ENCODE measurements at places on chromosomes 7 and 10.

DNA sequence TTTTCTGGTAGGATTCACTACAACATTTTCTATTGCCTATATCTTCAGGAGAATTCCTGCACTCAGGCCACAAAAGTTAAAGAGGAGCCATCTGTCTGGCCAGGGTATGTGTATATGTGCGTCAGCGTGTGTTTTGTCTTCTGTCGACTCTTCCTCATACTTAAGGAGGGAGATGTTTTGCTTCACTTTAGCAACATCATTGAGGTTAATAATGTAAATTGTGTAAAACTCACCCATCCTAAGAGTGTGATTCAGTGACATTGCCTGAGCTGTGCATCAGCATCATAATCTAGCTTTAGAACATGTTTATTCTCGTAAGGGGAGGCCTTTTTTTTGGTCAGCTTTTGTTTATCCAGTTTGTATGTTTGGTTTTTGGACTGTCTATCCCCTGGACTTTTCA, 23.7 kb downstream of the FBH1 start:
- no peak for DNase-seq

- no peak for DNase-seq
Measured at GRCh38 chr10:18664841-18665478, 5.7 kb downstream of the ARL5B start.

DNA sequence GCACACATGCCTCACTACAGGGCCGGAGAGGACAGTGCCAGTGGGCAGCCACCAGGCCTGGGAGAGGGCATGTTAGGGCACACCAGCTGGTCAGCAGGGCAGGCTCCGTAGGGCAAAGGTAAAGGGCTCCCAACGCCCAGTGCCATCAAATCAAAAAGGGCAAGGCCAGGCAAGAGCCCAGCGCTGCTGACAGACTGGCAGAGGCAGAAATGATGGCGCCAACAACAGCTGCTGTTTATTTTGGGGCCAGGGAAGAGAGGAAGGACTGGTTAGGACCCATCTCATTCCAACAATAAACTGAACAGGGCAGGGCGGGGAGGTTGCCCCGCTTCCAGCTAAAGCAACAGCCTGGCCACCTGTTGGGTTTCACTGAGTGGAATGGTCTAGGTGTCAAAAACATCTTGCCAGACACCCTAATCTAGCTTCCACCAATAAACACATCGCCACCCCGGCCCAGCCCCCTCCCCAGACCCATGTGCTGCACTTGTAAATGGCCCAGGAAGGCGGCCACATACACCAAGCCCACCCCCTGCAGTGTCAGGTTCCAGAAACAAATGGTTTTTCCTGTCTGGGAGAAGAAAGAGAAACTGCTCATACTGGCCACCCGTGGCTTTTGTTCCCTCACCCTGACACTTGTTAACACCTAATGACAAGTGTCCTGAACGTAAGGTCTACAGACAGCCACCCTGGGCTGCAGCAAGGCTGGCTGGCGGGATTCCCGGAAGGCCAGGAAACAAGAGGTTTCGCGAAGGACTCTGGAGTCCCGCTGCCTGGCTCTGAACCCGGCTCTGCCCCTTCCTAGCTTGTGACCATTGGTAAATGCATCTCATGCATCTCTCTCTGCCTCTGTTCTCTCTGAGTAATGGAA, 15.3 kb downstream of the SH3PXD2A start:
- DNase-seq: no peak

- no peak for DNase-seq
Measured at GRCh38 chr10:127332631-127333030, 136.2 kb upstream of the INSYN2A start.

GRCh38 chr10:77268721-77269120, 368.9 kb downstream of the KCNMA1 start:
- DNase-seq: no peak

- no peak for DNase-seq
Measured at GRCh38 chr7:2757361-2757903, 69.4 kb downstream of the AMZ1 start.

- no peak for DNase-seq
Measured at GRCh38 chr7:74307738-74308505, 18.7 kb downstream of the CLIP2 start.

DNA sequence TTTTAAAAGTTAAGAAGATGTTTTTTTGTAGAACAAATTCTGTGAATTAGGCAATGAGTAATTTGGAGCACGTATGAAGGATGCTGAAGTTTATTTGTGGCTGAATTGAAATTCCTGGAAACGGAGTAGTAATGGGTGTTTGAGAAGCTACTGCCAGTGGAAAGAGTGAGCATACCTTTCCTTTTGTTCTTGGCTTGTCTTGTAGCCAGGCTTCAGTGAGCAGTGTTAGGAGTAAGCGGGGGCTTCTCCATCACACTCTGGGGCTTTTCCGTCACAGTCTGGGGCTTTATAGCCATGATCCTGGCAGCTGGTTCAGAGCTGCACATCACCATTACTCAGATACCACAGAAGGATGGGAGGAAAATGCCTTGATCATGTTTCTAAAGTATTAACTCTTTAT, 32.3 kb downstream of the GARS1 start:
- DNase-seq: no peak

DNA sequence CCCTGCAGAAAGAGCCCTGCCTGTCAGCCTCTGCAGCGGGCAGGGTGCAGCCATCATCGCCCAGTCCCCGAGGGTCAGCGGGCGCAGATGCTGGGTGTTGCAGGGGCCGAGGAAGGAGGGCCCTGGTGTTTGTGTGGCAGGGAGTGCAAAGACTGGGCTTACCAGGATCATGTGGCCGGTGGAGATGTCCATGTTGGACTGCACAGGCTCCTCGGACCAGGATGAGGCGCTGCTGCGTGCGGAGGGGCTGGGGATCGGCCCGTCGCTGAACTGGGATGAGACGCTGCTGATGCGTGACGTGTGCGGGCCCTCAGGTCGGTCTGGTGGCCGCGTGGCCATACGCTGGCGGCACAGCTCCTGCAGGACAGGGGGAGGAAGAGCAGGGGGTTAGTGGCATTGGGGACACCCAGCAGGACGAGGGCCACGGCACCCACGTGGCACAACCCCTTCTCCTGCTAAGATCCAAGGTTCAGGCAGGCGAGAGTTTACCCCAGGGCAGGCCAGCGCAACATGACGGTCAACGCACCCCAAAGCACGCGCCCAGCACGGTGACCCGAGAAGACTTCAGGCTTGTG, 319.5 kb downstream of the DNAJB6 start:
- no peak for DNase-seq

DNA sequence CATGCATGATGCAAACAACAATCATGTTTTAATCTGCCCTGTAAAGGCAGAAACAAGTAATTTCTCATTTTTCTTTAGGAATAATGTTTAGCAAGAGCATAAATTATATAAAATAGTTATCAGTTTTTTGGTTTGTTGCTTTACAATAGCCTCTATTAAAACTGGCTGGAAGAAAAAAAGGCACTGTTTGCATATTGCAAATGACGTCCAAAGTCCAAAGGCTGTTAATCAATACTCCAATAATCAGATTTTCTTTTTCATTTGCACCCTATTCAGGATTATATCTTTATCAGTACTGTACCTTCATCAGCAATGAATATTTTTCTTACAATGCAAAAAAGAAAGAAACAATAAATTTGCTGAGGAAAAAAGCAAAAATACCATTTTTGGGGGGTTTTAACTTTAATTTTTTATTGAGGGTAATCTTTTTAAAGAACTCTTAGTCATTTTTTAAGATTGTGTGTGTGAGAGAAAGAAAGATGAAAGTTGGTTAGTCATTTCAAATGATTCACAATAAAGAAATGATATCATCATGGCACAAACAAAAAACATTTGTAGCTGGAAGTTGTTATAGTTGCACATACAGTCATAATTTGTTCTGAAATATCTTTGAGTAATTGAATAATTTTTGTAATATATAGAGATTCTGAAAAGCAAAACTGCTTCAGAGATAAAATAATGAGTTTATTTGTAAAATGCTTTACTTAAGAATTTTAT, 44.4 kb upstream of the AKR1C2 start:
- no peak for DNase-seq

GRCh38 chr7:41777894-41778596, 75.2 kb upstream of the INHBA start:
- DNase-seq: no peak

- DNase-seq: no peak
Measured at GRCh38 chr7:22802426-22802825, 20.2 kb downstream of the TOMM7 start.

- DNase-seq: no peak
Measured at GRCh38 chr7:135704698-135705097, 23.3 kb downstream of the SLC13A4 start.

DNA sequence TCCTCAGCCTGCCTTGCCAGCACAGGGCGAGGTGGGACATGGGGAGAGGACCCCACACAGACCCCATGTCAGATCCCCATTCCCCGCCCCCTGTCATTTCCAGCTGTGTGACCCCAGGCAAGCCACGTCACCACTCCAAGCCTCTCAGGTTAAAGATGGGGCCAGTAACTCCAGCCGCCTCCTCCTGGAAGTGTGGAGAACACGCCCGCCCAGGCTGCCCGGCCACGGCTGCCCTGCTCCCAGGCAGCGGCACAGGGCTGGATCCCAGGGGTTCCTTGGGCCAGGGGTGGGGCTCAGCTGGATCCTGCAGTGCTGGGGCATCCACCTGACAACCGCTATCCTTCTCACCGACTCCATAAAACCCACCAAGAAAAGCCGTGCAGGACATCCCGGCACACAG, 86.1 kb downstream of the PDGFA start:
- DNase-seq: no peak

GRCh38 chr7:105707967-105708762, 126.9 kb upstream of the EFCAB10 start:
- DNase-seq: no peak

GRCh38 chr10:126650161-126650560, 20.3 kb downstream of the C10orf90 start:
- no peak for DNase-seq

DNA sequence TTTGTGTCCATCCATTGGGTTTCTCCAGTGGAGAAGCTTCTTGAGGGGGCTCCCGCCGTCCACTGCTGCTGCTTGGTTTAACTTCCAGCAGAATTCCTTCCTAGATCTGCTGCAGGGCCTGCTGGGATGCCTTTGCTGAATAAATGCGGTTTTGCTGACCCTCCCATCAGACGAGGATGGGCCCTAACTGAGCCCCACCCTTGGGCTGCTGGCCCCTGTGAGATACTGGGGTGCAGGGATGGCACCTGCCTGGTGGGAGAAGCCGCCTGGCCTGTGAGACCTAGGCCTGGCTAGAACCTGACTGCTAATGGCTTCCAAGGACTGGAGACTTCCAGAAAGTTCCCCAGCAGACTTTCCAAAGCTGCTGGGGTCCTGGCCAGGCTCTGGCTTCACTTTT, 43.8 kb downstream of the ZNF467 start:
- DNase-seq: no peak

GRCh38 chr7:148696787-148697186, 1.9 kb upstream of the CUL1 start:
- DNase-seq: no peak

DNA sequence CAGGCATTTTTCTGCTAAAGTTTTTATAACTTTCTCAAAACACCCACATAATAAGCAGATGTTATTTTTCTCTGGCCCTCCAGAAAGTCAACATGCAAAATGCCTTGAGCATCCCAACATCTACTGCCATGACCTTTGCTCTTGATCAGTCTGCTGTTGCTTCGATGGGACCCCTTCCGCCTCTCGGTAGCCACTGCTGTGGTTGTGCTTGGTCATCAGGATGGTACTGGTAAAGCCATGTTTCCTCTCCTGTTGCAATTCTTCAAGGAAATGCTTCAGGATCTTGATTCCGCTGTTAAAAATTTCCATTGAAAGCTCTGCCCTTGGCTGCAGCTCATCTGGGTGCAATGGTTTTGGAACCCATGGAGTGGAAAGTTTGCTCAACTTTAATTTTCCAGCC, 533.0 kb downstream of the DNAJB6 start:
- DNase-seq: no peak

- DNase-seq: no peak
Measured at GRCh38 chr10:6108631-6109443, 20.0 kb downstream of the RBM17 start.

GRCh38 chr10:132058793-132059759, 6.7 kb upstream of the JAKMIP3 start:
- no peak for DNase-seq

DNA sequence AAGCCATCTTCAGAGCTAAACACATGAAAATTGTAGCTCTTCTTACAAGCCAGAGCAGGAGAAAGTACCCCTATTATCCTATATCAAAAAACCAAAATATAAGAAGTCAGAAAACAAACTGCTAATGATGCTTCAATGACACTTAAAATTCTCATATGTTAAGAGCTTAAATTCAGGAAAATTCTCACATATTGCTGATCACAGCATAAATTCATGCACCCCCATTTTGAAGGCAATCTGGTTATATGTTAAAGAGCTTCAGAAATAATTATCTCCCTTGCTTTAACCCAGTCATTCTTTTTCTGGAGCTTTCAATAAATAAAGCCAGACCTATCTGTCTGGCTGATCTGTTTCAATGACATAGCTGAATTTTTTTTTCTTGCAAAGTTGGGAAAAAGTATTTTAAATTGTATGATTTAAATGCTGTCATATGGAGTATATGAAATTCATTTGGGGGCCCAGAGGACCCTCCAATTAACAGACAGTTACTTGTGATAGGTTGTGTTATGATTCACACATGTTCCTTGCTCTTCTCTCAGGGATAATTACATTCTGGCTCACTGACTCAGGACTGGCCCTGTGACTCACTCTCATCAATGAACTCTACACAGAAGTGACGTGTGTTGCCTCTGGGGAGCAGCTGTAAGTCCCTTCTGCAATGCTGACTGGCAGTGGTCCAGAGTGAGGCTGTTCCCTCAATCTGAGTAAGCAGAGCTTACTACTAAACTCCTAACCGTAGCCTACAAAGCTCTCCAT, 85.2 kb downstream of the HGF start:
- no peak for DNase-seq

GRCh38 chr10:70106958-70107791, 25.4 kb downstream of the AIFM2 start:
- DNase-seq: no peak

- no peak for DNase-seq
Measured at GRCh38 chr10:77245953-77246352, 391.7 kb downstream of the KCNMA1 start.

DNA sequence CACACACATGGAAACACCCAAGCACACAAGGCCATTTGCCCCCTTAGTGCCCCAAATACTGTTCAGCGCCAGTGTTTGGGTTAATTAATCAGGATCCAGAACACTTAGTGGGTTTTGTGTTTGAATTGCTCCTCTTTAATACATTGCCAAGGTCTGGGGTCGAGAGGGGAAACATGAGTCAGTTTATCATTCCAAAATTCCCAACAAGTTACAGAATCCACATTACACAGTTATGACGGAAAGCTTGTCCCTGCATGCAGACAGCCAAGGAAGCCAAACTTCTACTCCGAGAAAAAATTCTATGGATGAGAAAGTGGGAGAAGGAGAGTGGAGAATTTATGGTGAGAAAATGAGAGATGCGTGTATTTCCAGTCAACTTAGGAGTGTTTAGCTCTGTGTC, 189.0 kb downstream of the NPSR1 start:
- no peak for DNase-seq

DNA sequence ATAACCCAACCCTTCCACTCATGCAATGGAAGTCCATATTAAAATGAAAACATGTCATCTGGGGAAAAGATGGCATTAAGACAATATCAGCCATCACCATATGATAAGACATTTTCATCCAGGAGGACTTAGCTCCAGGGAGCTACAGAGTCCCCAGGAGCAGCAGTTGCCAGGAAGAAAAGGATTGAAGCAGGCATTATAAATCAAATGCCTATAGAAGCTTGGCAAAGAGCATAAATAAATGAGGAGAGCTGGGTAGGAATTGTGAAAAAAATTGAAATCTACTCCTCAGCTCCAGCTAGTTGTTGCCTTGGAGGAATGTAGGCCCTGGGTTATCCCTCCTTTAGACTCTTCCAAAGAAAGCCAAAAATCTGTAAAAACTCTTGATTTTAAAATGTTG, 42.5 kb downstream of the FAM13C start:
- no peak for DNase-seq
